H1 (cell line): ENCODE measurements at places on chromosomes 5 and 9. TPM values are rescaled to one million over a fixed set of nuclear protein-coding genes. Genes with fewer than 3 reads are reported as not detected.

Gene CYLC2
- total RNA-seq, result not detected in 2 replicates

Gene SNX2
- 54.4 and 61.2 TPM in 2 replicates for total RNA-seq

Gene CTXN3
- not detected in 2 replicates for total RNA-seq

Gene CEMIP2
- 46.0 and 52.1 TPM in 2 replicates for total RNA-seq

Gene PRXL2C
- total RNA-seq, result 7.3 and 8.3 TPM in 2 replicates

Gene CLIC3
- not detected in 2 replicates for total RNA-seq

Gene BTNL3
- not detected in 2 replicates for total RNA-seq

Gene ADAMTS13
- total RNA-seq, result 5.1 and 5.8 TPM in 2 replicates

Gene LRRC14B
- total RNA-seq, result not detected in 2 replicates

Gene HAVCR1
- total RNA-seq, result not detected in 2 replicates

Gene SPATA9
- not detected in 2 replicates for total RNA-seq

Gene GOLGA1
- total RNA-seq, result 6.5 and 9.6 TPM in 2 replicates

Gene FOXD4L3
- total RNA-seq, result 0.15 TPM in 1 of 2 replicates, not detected in the other

Gene F12
- total RNA-seq, result 5.4 and 6.5 TPM in 2 replicates

DNA sequence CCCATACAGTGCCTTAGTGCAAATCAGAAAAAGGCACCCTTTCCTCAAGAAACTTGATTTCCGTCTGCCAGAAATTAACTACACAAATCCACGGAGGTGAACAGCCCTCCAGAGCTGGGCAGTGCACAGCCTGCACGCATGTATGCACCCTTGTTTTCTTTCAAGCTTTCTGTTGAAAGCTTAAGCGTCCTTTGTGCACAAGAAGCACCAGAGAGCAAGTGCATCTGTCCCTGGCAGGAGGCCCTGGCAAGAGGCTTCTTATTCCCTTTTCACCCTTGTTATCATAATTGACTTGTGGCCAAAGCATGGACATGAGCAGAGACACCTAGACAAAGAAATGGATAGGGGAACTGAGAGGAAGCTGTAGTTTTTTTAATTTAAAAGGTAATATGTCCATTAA lies 47.4 kb upstream of the ATG10 start:
- no peak for DNase-seq

- no peak for DNase-seq
These were observed 156.4 kb downstream of the EFNA5 start for GRCh38 chr5:107514305-107514704.

GRCh38 chr5:133861161-133861737 lies 107.2 kb downstream of the C5orf15 start:
- DNase-seq, result no peak

DNA sequence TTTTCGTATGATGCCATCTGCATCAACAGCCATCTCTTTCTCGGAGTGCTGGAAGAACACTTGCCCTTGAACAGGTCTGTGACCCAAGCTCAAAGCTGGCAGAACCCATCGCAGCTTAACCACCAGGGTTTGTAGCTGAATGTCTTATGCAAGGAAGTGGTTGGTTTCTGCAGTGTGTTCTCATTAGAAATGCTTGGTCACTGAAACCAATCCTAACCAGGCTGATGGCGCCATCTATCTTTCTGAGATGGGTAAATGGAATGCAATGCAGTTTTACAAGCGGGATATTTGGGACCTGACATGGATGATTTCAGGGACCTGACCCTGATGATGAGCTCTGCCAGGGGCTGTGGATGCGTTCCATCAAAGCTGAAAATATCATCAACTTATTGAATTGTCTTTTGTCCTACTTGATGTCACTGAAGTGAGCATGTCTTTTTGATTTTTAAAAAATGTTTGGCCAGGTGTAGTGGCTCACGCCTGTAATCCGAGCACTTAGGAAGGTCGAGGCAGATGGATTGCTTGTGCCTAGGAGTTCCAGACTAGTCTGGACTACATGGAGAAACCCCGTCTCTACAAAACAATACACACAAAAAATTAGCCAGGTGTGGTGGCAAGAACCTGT lies 28.7 kb downstream of the DMRT3 start:
- DNase-seq, result no peak

GRCh38 chr5:1666812-1667588 lies 132.6 kb downstream of the MRPL36 start:
- peak; percentile 96 for DNase-seq

GRCh38 chr5:157955541-157956172 lies 96.7 kb upstream of the CLINT1 start:
- DNase-seq, result no peak

GRCh38 chr5:145775893-145776444 lies 59.2 kb downstream of the PRELID2 start:
- no peak for DNase-seq

DNA sequence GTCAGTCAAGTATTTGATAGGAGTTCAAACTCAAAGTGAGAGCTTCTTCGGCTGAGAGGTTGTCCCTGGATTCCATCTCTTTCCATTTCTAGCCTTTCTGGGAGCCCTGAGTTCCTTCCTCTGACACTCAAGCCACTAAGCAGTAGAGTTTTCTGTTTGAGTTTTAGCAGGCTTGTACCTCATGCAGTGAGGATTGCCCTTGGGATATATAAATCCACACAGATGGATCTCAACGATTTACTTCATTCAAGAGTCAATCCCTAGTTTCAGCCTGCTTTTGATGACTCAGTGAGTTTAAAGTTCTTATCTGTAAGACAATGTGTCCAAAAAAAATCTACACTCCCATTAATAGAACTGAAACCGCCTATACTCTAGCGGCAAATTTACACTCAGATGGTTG lies 2240.9 kb upstream of the WWC1 start:
- no peak for DNase-seq

DNA sequence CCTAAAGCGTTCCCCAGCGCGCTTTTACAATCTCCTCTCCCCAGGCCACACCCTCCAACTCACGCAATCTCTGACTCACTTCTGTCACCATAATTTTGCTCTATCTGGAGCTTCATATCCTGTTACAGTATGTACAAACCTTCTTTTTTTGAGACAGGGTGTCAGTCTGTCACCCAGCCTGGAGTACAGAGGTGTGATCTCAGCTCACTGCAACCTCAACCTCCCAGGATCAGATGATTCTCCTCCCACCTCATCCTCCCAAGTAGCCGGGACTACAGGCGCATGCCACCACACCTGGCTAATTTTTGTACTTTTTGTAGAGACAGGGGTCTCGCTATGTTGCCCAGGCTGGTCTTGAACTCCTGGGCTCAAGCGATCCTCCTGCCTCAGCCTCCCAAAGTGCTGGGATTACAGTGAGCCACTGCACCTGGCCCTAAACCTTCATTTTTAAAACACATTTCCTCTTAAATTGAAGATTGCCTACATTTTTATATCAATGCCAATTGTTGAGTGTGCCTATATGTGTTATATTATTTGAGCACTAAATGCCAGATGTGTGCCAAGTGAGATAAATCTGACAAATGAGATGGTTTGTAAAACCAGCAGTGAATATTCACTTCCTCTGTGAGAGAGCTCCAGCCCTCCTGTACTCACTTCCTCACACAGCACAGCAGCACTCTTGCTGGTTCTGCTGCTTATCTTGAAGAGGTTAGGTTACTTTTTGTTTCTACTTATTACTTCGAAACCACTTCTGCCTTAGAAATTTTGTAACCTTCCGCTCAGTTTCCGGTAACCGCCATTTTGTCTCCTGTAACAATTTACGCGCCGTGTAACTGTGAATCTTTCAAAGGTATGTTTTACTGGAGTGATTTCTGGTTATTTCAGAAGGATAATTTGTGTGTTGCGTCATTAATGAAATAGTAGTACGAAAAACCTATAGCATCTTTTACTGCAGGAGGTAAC lies 57.9 kb downstream of the DOCK8 start:
- no peak for DNase-seq

DNA sequence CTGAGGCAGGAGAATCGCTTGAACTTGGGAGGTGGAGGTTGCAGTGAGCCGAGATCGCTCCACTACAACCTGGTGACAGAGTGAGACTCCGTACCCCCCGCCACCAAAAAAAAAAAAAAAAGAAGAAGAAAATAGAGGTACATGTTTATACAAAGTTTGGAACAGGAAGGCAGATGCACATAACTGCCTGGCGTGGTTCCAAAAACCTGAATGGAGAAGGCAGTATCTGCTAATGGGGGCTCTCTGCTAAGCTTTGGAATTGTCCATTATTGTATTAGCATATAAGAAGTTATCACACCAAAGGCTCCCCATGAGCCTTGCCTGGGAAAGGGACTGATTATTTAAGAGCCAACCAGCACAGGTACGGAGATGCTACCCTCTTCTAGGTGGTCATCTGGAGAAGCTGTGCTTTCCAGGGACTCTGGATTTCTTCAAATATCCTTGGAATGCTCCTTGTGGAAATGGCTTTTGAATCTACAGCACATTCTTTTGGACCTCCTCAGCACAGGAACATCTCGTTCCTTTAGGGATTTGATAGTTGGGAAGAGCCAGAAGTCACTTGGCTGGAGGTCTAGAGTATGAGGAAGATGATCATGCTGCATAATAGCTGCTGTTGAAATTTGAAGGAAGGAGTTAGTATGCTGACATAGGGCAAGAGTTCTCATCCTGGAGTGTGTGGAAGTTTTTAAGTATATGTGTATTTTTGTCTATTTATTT lies 42.5 kb upstream of the ABCA1 start:
- no peak for DNase-seq

GRCh38 chr5:81803812-81804211 lies 52.9 kb upstream of the SSBP2 start:
- no peak for DNase-seq

- no peak for DNase-seq
These were observed 17.7 kb downstream of the CAVIN4 start for GRCh38 chr9:100595391-100596199.

DNA sequence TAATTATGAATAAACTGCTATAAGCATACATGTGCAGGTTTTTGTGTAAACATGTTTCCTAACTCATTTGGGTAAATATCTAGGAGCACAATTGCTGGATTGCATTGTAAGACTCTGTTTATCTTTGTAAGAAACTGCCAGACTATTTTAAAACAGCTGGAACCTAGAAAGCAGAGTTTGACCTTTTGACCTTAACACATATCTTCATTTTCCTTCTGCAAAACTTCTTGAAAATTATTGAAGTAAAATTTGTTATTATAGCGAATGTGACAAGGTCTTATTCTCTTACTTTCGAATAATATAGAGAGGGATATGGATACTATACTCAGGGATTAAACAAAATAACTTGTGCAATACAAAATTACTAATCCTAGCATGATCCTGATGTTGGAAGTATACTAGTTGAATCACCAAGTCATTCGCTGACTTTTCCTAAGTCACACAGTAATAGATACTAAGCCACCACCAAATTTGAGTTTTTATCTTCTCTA lies 3.2 kb upstream of the ANXA1 start:
- DNase-seq, result no peak

DNA sequence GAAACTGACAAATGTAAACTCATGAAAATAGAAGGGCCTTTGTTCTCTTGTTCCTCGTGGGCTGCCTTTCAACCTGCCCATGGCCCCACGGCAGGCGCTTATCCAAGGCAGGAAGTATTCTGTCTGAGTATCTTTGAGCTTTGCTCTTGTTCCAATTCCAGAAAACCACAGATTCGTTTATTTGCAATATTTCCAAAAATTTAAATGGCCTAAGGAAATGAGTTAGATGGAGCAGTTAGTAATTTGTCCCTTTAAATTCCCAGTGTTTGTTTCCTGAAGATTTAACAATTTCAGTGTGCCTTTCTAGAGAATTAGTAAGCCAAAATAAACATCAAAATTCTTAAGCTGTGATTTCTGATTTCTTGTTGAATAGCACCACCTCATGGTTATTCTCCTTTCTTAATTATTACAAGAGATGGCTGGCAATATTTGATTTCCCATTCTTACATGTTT lies 299.4 kb upstream of the RASA1 start:
- no peak for DNase-seq

DNA sequence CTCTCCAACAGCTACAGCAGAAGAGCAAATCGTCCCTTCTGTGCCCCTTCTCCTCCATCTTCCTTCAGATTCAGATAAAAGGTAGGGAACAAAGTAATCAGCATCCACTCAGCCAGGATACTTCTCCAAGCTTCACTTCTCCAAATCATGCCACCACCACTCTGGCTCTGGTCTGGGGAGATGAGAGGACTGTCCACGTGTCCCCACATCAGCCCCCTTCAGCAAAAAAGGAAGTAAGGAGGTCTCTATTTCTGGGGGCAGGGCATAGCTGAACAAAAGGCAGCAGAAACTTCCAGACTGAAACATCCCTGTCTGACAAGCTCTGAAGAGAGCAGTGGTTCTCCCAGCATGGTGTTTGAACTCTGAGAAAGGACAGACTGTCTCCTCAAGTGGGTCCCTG lies 116.9 kb downstream of the C5orf15 start:
- DNase-seq, result no peak

DNA sequence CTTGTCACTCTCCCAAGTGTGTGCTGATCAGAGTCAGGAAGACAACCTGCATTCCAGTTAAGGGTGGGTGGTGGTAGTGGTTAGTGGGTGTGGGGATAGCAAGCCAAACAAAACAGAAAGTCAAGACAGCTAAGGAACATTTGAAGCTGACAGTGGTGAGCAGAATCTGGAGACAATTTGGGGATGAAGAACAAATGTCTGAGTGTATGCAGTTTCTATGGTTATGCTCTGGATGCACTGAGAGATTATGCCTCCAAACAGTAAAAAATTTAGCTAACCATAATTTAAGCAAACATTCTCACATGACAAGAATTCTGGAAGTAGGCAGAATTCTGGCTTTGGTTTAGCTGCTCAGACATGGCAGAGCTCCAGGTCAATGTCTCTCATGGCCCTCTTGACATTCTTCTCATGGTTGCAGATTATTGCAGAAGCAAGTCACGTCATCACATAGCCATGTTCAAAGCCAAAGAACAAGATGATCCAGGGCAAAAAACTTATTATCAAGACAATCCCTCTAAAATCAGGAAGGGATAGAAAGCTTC lies 148.7 kb downstream of the LURAP1L start:
- DNase-seq, result no peak

DNA sequence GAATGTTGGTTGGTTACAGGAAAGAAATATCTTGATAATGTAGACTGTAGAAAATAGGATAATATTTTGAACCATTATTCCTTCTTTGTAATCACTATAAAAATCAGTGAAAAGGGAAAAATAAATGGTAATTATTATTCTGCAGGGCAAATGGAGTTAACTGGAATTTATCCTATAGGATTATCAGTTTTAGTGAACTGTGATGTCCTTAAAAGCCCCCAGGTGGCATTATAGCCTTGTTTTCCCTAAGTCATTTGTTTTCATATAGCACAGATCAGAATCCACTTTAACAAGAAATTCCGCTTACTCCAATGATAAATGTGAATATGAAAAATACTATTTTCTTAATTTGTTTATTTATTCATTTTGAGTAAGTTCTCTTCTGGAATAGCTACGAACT lies 26.2 kb upstream of the WDR41 start:
- DNase-seq, result no peak

- DNase-seq, result no peak
These were observed 1.9 kb upstream of the ARSI start for GRCh38 chr5:150304481-150305081.

GRCh38 chr9:2354216-2354615 lies 267.4 kb upstream of the VLDLR start:
- DNase-seq, result no peak

GRCh38 chr5:155826611-155827507 lies 500.1 kb upstream of the SGCD start:
- no peak for DNase-seq

- DNase-seq, result no peak
These were observed 6.6 kb upstream of the ENC1 start for GRCh38 chr5:74647096-74647495.

GRCh38 chr5:102991802-102992201 lies 128.1 kb downstream of the GIN1 start:
- DNase-seq, result no peak
